Activated CD4-positive, alpha-beta T cell treated with anti-CD3 and anti-CD28 coated beads, Interleukin-2, amount 10 ng/mL, durations not matched to agents 7 days and 5 days (primary cell): ENCODE measurements at places on chromosomes 16 and 17. TPM values are rescaled to one million over a fixed set of nuclear protein-coding genes. Genes with fewer than 3 reads are reported as not detected.

The YPEL2 gene
- 9.4 TPM for total RNA-seq

The ALOX15 gene
- total RNA-seq, result not detected

The HP gene
- not detected for total RNA-seq

The LAT gene
- 365 TPM for total RNA-seq

The WNT9B gene
- not detected for total RNA-seq

- peak overlapping the region; percentile 40 for H3K4me3 ChIP-seq
- H3K4me1 ChIP-seq, result peaks cover 29% of the 10 kb centered on the region
- DNase-seq, result peak; percentile 12
- H3K36me3 ChIP-seq, result peaks cover 4% of the 10 kb centered on the region
- peaks cover 14% of the 10 kb centered on the region for H3K27me3 ChIP-seq
Measured at GRCh38 chr17:64270885-64271284, 7.8 kb upstream of the TEX2 start.

DNA sequence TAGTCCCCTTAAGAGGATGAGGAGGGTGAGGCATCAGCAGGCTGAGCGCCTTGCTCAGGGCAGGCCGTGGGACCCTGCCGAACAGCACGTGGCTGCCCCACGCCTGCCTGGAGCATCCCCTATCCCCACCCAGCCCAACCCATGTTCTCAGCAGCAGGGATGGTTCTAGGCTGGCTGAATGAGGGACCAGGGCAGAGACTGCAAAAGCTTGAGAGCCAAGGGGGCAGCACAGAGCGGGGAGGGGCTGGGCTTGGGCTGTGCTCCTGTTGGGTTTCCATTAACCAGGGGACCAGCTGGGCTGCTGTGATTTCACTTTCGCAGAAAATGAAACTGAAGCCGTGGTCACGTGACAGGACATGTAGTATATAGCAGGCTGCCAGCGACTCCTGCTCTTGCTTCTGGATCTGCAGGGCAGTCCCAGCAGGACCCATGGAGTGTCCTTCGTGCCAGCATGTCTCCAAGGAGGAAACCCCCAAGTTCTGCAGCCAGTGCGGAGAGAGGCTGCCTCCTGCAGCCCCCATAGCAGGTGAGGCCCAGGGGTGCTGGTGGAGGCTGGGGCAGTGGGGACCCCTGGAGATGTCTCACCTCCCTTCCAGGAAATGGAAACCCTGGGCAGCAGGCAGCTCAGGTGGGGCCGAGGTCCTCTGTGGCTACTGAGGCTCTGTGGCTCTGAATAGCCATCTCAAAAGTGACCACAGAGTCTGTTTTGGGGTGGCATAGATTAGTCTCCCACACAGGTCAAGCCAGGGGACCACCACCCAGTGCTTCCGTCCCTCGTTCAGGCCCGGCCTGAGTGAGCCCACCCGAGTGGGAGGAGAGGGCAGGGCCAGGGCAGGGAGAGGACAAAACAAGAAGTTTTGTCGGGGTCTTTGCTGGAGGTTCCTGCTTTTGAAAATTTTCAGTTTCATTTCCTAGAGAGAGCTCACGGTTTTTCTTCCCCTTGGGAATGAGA is 2.9 kb downstream of the RNF213 start:
- peak overlapping the region; percentile 97 for H3K27ac ChIP-seq
- no peaks in the 10 kb centered on the region for H3K27me3 ChIP-seq
- H3K4me1 ChIP-seq, result peaks cover 57% of the 10 kb centered on the region
- H3K4me3 ChIP-seq, result peak overlapping the region; percentile 94

DNA sequence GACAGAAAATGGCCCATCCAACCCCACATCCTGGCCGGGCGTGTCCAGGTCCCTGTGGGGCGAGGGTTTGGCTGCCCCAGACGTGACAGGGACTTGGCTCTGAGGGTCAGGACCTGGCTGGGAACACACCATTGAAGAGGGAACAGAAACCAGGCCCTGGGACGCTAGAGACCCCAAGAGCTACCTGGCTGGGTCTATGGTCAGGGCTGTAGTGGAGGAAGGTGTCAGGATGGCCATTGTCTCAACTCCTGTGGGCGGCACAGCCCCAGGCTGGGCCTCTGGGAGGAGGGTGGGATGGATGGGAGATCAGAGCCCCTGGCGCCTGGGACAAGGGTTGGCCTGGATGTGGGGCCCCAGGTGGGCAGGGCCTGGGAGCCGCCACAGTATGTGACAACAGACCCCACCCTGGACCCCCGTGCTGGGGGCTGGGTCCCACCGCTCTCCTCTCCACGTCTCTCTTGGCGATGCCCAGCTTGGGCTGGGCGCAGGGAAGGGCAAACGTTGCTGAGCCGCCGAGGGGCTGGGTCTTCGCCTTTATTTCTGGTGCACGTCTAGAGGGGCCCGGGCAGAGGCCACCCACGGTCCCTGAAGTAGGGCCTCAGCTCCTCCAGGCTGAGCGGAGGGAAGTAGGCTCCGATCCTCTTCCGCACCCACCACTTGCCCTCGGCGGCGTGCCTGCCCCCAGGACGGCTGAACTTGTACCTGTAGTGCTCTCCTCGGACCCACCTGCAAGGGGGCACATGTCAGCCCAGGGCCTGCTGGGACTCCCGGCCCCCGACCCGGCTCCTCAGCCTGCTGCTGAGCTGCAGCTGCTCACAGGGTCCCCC is 53.7 kb upstream of the GNG13 start:
- no peaks in the 10 kb centered on the region for H3K27me3 ChIP-seq
- no peak for DNase-seq
- peaks cover 10% of the 10 kb centered on the region for H3K36me3 ChIP-seq
- H3K27ac ChIP-seq, result no peak overlapping the region

GRCh38 chr17:50640686-50641351 is 6.1 kb downstream of the ABCC3 start:
- peaks cover 25% of the 10 kb centered on the region for H3K27me3 ChIP-seq
- no peak overlapping the region for H3K27ac ChIP-seq
- no peaks in the 10 kb centered on the region for H3K36me3 ChIP-seq

GRCh38 chr16:79954921-79955705 is 354.6 kb upstream of the MAF start:
- H3K36me3 ChIP-seq, result no peaks in the 10 kb centered on the region
- H3K4me3 ChIP-seq, result no peak overlapping the region
- DNase-seq, result no peak
- no peak overlapping the region for H3K27ac ChIP-seq
- peaks cover 7% of the 10 kb centered on the region for H3K27me3 ChIP-seq

DNA sequence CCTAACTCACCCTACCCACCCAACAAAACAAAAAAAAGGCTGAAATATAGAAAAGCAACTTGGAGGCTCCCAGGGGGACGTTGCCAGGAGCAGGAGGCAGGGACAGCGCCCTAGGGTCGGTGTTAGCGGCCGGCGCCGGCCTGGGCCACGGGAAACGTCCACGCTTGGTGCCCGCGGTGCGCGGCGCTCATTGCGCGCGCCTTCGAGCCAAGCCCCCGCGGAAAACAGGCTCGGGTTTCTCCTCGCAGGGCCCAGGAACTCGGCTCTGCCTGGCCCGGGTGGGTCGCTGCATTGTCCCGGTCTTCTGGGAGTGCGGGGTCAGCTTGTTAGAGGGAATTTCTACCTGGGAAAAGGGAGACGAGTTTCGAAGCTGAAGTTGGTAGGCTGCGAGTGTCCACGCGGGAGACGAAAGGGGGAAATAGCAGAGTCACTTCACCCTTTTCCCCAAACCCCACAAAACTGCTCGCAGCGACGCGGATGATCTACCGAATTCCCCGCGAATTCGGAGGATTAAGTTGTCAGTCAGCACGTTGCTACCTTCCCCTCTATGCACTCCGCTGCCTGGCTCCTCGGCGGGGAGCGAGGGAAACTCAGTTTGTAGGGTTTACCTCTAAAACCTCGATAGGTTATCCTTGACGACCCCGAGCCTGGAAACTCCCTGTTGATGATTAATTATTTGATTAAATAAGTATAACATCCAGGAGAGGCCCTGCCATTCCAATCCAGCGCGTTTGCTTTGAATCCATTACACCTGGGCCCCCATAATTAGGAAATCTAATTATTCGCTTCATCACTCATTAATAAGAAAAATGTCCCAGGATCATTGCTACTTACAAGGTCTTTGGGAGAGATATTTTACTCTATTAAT is 751 bp upstream of the FOXC2 start:
- H3K4me1 ChIP-seq, result peaks cover 13% of the 10 kb centered on the region
- H3K4me3 ChIP-seq, result no peak overlapping the region
- DNase-seq, result no peak
- no peak overlapping the region for H3K27ac ChIP-seq
- no peaks in the 10 kb centered on the region for H3K36me3 ChIP-seq

DNA sequence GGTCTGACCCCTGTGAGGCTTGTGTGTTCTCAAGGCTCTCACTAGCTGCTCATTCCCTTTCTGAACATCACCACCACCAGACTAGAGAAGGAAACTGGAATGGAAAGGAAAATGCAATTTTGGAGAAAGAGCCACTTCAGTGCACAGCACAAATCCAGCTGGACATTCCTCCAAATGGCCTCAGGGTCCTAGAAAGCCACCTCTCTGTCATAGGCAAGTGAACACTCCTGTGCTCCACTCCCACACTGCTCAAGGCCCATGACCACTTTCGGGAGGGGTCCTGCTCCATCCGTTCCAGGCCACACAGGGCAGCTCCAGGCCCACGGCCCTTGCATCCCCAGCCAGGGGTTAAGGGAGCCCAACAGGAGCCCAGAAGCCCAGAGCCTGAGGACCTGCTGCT is 2.6 kb downstream of the LRRC75A start:
- H3K36me3 ChIP-seq, result no peaks in the 10 kb centered on the region
- no peak for DNase-seq
- H3K4me3 ChIP-seq, result no peak overlapping the region
- H3K4me1 ChIP-seq, result peaks cover 11% of the 10 kb centered on the region
- H3K27me3 ChIP-seq, result peaks cover 29% of the 10 kb centered on the region

DNA sequence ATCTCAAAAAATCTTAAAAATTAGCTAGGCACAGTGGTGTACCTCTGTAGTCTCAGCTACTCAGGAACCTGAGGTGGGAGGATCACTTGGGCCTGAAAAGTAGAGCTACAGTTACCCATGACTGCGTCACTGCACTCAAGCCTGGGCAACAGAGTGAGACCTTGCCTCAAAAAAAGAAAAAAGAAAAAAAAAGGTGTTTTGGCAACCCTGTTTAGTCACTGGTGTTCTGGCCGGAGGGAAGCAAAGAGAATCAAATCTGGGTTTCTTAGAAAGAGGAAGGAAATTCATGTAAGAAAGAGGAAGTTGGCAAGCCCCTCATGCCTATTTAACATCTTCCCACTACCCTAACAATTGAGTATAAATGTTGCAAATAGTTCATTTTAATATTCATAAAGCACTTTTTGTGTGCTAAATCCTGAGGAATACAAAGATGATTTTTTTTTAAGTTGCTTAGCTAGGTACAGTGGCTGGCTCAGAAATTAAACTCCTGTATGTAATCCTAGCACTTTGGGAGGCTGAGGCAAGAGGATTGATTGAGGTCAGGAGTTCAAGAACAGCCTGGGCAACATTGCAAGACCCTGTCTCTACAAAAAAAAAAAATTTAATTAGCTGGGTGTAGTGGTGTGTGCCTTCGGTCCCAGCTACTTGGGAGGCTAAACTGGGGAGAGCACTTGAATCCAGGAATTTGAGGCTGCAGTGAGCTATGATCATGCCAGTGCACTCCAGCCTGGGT is 6.5 kb upstream of the USP32 start:
- no peaks in the 10 kb centered on the region for H3K27me3 ChIP-seq
- peaks cover 5% of the 10 kb centered on the region for H3K36me3 ChIP-seq
- peak overlapping the region; percentile 86 for H3K27ac ChIP-seq
- H3K4me1 ChIP-seq, result peaks cover 34% of the 10 kb centered on the region

DNA sequence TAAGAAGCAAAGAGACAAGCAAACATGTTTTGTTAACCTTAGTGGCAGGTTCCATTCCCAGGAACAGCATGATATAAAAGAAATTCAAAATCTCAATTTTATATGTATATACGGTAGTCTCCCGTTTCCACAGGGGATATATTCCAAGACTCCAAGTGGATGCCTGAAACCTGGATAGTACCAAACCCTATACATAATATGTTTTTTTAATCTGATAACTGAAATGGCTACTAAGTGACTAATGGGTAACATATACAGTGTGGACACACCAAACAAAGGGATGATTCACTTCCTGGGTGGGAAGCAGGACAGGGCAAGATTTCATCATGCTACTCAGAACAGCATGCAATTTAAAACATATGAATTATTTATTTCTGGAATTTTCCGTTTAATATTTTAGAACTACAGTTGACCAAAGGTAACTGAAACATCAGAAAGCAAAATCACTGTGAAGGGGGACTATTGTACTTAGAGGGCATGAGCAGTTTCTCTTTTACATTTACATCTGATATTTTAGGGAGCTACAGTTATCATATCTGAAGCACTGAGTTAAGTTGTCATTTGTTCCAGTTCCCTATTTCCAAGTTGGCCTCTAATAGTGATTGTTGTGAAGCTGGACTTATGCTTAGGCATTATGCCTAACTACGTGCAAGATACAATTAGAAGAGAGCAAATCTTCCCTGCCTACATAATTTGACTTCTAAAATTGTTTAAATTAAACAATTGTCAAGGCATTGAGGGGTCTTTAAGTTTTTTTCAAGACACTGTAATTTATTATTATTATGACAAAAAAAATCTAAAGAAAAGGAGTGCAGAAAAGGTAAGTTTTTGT is 34.1 kb upstream of the ABCA6 start:
- no peak overlapping the region for H3K4me3 ChIP-seq
- DNase-seq, result no peak
- no peaks in the 10 kb centered on the region for H3K4me1 ChIP-seq

GRCh38 chr17:41652461-41652970 is 28.1 kb upstream of the KRT17 start:
- H3K4me1 ChIP-seq, result peaks cover 10% of the 10 kb centered on the region
- no peak overlapping the region for H3K27ac ChIP-seq
- no peak for DNase-seq

DNA sequence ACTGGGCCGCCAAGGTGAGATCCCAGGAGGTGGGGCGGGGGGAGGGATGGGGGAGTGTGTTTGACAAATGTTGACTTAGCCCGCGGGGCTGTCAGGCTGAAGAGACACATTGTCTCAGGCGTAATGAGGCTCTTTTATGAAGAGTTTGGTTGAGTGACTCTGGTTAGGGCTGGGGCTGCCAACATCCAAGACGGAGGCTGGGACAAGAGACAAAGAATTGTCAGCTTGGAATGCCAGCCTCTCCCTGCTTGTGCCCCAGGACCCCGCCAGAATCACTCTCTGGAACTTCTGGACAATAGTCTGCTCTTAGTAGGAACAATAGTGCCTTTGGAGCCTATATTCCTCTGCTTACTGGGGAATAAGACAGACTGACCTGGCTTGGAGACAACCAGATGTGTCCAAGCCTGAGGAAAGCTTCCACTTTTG is 24.0 kb downstream of the PCTP start:
- no peaks in the 10 kb centered on the region for H3K27me3 ChIP-seq
- H3K36me3 ChIP-seq, result peaks cover 10% of the 10 kb centered on the region
- H3K27ac ChIP-seq, result no peak overlapping the region
- H3K4me1 ChIP-seq, result peaks cover 16% of the 10 kb centered on the region
- DNase-seq, result no peak

GRCh38 chr17:58120195-58120822 is 27.9 kb upstream of the OR4D1 start:
- H3K27ac ChIP-seq, result no peak overlapping the region
- no peaks in the 10 kb centered on the region for H3K36me3 ChIP-seq
- H3K4me1 ChIP-seq, result peaks cover 6% of the 10 kb centered on the region
- H3K27me3 ChIP-seq, result peaks cover 14% of the 10 kb centered on the region
- DNase-seq, result peak; percentile 77

GRCh38 chr16:2497695-2498484 is 15.9 kb upstream of the ATP6V0C start:
- H3K4me3 ChIP-seq, result no peak overlapping the region
- H3K27ac ChIP-seq, result no peak overlapping the region
- DNase-seq, result no peak
- peaks cover 5% of the 10 kb centered on the region for H3K4me1 ChIP-seq
